ENCODE measurements at places on chromosomes 2 and 18.
A peak's percentile ranks its signal among the peaks of the same experiment; 100 is the strongest.

- no peak for DNase-seq
Observed at GRCh38 chr18:39655341-39655740, 2089.7 kb upstream of the CELF4 start.

GRCh38 chr2:30514134-30514847 lies 67.2 kb downstream of the LCLAT1 start:
- DNase-seq, result peak; percentile 53

DNA sequence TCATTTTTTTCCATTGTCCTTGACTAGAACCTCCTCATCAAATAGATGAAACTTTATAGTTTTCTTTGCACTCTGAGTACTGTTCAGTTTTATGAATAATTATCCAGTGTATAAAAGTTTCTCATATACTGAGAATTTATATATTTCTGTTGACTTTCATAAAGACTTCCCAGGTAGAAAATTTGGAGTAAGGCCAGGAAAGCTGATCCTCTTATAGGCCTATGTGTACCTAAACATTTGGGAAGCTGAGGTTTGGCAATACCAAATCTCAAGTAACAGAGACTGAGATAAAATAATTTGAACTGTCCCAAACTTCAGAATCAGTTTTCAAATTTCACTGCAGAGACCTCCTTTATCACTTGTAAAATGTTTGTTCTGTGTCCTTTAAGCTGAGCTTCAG lies 43.4 kb downstream of the CCDC102B start:
- DNase-seq, result no peak

GRCh38 chr2:2998971-2999370 lies 378.6 kb downstream of the EIPR1 start:
- no peak for DNase-seq

- peak; percentile 43 for DNase-seq
Observed at GRCh38 chr18:63953811-63954210, 4.7 kb downstream of the HMSD start.

- no peak for DNase-seq
Observed at GRCh38 chr2:104860451-104860790, 6.5 kb downstream of the POU3F3 start.

DNA sequence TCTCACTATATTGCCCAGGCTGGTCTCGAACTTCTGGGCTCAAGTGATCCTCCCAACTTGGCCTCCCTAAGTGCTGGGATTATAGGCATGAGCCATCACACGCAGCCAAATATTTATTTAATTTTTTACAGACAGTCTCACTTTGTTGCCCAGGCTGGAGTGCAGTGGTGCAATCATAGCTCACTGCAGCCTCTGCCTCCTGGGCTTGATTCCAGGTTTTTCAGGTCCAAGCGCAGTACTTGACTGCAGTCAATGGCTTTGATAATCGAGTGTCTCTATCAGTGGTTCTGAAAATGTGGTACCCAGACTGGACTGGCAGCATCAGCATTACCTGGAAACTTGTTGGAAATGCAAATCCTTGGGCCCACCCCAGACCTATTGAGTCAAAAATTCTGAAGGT lies 63.1 kb downstream of the PLB1 start:
- DNase-seq, result peak; percentile 4

DNA sequence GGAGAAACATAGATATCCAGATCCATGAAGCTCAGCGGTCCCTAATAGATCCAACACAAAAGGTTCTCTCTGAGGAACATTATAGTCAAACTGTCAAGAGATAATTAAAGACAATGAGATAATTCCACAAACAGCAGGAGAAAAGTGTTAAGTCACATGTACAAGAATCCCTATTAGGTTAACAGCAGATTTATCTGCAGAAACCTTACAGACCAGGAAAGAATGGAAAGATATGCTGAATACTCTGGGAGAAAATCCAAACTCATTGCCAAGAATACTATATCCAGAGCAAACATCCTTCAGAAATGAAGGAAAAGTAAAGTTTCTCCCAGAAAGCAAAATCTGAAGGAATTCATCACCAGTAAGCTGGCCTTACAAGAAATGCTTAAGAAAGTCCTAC lies 10.8 kb upstream of the KDM3A start:
- no peak for DNase-seq

GRCh38 chr2:157866202-157866601 lies 9.9 kb downstream of the ACVR1 start:
- peak; percentile 56 for DNase-seq

- DNase-seq, result peak; percentile 27
Observed at GRCh38 chr2:85804583-85804982, 50.8 kb downstream of the ATOH8 start.
